ENCODE measurements at places on chromosomes 7 and 10. TPM values are rescaled to one million over a fixed set of nuclear protein-coding genes. Genes with fewer than 3 reads are reported as not detected.

Gene PDLIM1
- total RNA-seq = 32.7 TPM

Gene CDNF
- 0.32 TPM for total RNA-seq

Gene OPN4
- total RNA-seq = not detected

Gene UPK3BL1
- total RNA-seq = 1.9 TPM

Gene PITX3
- total RNA-seq = not detected

Gene COL26A1
- not detected for total RNA-seq

Gene CPVL
- not detected for total RNA-seq

Data from epithelial cell of umbilical artery (primary cell).